ENCODE measurements at places on chromosomes 6 and 20. TPM values are rescaled to one million over a fixed set of nuclear protein-coding genes. Genes with fewer than 3 reads are reported as not detected.

LAMA2 gene
- 0.93 TPM for total RNA-seq

RIPOR3 gene
- not detected for total RNA-seq

MUCL3 gene
- not detected for total RNA-seq

SLPI gene
- 0.64 TPM for total RNA-seq

PGC gene
- total RNA-seq: not detected

DLL1 gene
- total RNA-seq: not detected

ZNF334 gene
- total RNA-seq: 1.3 TPM

ARMH2 gene
- total RNA-seq: 1.6 TPM

NKX2-4 gene
- not detected for total RNA-seq

IPCEF1 gene
- 6.7 TPM for total RNA-seq

NKAPL gene
- total RNA-seq: 0.17 TPM

ERVFRD-1 gene
- not detected for total RNA-seq

HSPA1L gene
- total RNA-seq: 3.7 TPM

CCN6 gene
- total RNA-seq: not detected

PDYN gene
- total RNA-seq: not detected

CD93 gene
- total RNA-seq: 5.5 TPM

DDX39B gene
- 422 TPM for total RNA-seq

All from T-helper 1 cell treated with Interleukin-12 subunit alpha and Interleukin-12 subunit beta and Interleukin-4 antibody, amounts not matched to agents 30 ng/mL and 1 ng/mL, for 36 hours (primary cell).